ENCODE measurements at places on chromosomes 7 and 10. TPM values are rescaled to one million over a fixed set of nuclear protein-coding genes. Genes with fewer than 3 reads are reported as not detected.

GRCh38 chr7:101783381-101784181, 33.8 kb upstream of the CUX1 start:
- no peak overlapping the region for H3K4me3 ChIP-seq
- no peak for DNase-seq
- H3K27me3 ChIP-seq, result peaks cover 2% of the 10 kb centered on the region
- no peaks in the 10 kb centered on the region for H3K36me3 ChIP-seq

DNA sequence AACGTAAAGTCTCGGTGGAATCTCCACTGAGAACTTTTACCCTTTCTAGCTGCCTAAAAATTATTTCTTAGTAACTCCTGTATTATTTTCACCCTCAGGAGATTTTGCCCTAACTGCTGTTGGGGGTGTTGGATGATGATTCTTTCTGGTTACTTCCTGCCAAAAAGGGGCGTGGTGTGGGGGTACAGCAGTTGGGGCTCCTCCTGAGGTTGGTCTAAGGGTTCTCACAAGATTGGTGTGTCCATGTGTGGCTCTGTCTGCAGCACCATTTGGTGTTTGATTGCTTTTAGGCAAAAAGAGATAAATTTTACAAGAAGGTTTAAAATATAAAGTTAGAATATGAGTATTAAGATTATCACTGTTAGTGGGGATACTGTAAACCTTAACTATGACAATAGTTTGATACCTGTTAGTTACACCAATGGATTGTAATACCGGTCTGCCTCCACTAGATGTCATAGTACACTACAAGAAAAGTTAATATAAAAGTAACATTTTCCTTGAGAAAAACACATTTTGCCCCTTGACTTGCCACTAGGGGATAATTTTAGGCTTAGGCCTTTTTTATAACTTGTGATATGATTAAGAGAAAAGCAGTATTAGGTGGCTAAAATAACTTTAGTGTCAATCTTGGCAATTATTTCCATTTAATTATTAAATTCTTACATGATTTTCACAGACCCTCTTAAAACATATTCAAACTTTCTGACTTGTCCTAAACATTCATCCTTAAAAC, 928.7 kb downstream of the IPMK start:
- no peak overlapping the region for H3K27ac ChIP-seq
- DNase-seq, result peak; percentile 37
- H3K4me1 ChIP-seq, result no peaks in the 10 kb centered on the region
- no peaks in the 10 kb centered on the region for H3K27me3 ChIP-seq
- no peaks in the 10 kb centered on the region for H3K36me3 ChIP-seq

- DNase-seq, result no peak
- no peak overlapping the region for H3K27ac ChIP-seq
- no peaks in the 10 kb centered on the region for H3K4me1 ChIP-seq
- H3K4me3 ChIP-seq, result no peak overlapping the region
Measured at GRCh38 chr7:18059171-18059570, 31.5 kb upstream of the PRPS1L1 start.

DNA sequence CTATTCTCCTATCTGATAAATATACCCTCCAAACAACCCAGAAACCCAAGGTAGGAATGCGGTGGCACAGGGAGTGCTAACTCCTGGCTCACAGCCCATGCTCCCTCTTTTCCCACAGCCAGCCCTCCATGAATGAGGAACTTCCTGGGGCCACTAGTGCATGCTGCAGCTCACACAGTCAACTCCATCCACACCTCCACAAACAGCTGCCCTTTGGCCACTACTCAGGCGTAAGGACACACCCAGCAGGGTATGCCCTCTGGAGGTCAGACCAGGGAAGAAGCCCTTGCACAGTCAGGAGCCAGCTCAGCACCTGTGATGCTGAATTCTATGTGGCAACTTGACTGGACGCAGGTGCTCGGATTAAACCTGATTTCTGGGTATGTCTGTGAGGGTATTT, 85.2 kb upstream of the PIK3CG start:
- DNase-seq, result no peak
- H3K4me1 ChIP-seq, result no peaks in the 10 kb centered on the region
- no peaks in the 10 kb centered on the region for H3K27me3 ChIP-seq
- H3K4me3 ChIP-seq, result no peak overlapping the region
- no peaks in the 10 kb centered on the region for H3K36me3 ChIP-seq

- H3K36me3 ChIP-seq, result no peaks in the 10 kb centered on the region
- no peak for DNase-seq
- H3K4me3 ChIP-seq, result no peak overlapping the region
- no peak overlapping the region for H3K27ac ChIP-seq
- no peaks in the 10 kb centered on the region for H3K4me1 ChIP-seq
- no peaks in the 10 kb centered on the region for H3K27me3 ChIP-seq
Measured at GRCh38 chr10:122093076-122093475, 104.1 kb downstream of the TACC2 start.

GRCh38 chr10:58721601-58722281, 209.1 kb downstream of the BICC1 start:
- H3K4me1 ChIP-seq, result peaks cover 44% of the 10 kb centered on the region
- peak overlapping the region; percentile 26 for H3K27ac ChIP-seq
- DNase-seq, result no peak

- H3K27ac ChIP-seq, result no peak overlapping the region
- no peaks in the 10 kb centered on the region for H3K27me3 ChIP-seq
- DNase-seq, result no peak
- no peaks in the 10 kb centered on the region for H3K36me3 ChIP-seq
- H3K4me1 ChIP-seq, result no peaks in the 10 kb centered on the region
- H3K4me3 ChIP-seq, result no peak overlapping the region
Measured at GRCh38 chr7:43612599-43613589, 30.0 kb downstream of the STK17A start.

The HOXA6 gene
- 22.0 TPM for total RNA-seq

The NEUROD6 gene
- not detected for total RNA-seq

Data from kidney (tissue), 22 donors.